ENCODE measurements at places on chromosomes 5 and 9.
A peak's percentile ranks its signal among the peaks of the same experiment; 100 is the strongest.

- DNase-seq = no peak
These were observed 9.4 kb downstream of the SLC22A4 start for GRCh38 chr5:132303589-132303988.

DNA sequence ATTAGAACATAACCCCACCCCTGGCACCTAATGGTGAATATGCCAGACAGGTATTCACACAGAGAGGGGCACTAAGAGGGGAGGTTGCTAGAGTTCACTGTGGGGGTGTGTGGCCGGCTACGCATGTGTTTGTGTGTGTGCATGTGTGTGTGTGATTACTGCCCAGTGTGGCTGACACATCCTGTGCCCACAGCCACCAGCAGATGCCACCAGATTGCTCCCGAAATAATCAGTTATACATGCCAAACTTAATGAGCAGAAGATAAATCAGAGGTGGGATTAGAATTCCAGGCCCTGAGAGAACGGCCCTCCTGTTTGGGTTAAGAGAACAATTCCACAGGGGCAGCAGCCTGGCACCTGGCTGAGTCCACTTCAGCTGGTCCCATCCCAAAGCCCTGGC, 91.8 kb upstream of the TBCA start:
- no peak for DNase-seq

DNA sequence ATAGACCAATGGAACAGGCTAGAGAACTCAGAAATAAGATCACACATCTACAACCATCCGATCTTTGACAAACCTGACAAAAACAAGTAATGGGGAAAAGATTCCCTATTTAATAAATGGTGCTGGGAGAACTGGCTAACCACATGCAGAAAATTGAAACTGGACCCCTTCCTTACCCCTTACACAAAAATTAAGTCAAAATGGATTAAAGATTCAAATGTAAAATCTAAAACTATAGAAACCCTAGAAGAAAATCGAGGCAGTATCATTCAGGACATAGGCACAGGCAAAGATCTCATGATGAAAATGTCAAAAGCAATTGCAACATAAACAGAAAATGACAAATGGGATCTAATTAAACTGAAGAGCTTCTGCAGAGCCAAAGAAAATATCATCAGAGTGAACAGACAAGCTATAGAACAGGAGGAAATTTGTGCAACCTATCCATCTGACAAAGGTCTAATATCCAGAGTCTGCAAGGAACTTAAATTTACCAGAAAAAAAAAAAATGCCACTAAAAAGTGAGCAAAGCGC, 43.8 kb downstream of the MRPS27 start:
- no peak for DNase-seq

DNA sequence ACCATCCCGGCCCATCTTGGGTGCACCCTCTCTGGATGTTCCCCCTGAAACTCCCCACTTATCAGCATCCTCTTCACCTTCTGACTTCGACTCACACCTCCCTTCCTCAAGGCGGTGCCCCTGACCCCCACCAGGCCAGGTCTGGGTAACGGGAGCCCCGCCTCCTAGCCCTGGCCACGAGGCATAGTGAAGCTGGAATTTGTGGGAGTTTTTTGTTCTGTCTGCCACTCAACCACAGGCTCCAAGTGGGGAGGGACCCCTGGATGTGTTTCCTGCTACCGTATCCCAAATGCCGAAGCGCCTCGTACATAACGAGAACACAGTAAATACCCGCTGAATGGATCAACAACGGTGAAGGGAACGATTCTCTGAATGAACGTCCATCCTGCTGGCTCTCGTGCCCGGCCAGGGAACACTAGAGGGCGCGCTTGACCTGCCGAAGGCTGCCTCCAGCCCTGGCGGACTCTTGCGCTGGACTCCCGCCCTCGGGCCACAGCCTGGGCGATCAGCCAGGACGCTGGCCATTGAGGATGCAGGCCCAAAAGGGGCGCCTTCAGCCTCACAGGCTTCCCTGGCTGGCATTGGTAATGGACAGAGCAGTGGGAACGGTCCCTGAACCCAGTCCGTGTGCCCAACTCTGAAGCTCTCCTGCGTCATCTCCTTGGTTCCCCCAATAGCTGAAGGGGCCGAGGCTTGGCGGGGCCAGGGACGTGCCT, 47.3 kb upstream of the PHYKPL start:
- peak; percentile 46 for DNase-seq

- no peak for DNase-seq
These were observed at the start of the genes EIF4E1B and SNCB for GRCh38 chr5:176629853-176630680. Gene EIF4E1B (plus strand): TSS chr5:176630675. CDS start chr5:176642788, 12,113 bp downstream. Gene SNCB (minus strand): TSS chr5:176630534. CDS start chr5:176629654, 880 bp downstream.

GRCh38 chr5:36174119-36174518, 22.2 kb downstream of the SKP2 start:
- no peak for DNase-seq

DNA sequence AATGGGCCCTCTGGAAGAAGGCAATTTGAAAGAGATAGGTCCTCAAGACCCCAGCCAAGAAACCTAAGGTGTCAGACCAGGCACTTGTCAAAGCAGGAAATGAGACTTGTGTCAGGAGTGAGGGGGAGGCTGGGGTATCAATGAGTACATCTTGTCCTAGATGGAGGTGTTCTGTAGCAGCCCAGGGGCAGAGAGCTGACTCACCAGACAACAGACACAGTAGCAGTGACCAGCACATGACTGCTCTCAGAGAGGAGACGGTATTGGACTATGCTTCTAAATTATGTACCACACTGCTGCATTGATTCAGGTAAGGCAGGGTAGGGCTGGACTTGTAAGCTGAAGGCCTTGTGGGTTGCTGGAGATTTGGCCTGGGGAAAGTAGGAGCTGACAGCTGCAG, 551.2 kb upstream of the KLF4 start:
- DNase-seq = no peak

GRCh38 chr9:7174884-7175283, 417.1 kb downstream of the KDM4C start:
- DNase-seq = no peak

DNA sequence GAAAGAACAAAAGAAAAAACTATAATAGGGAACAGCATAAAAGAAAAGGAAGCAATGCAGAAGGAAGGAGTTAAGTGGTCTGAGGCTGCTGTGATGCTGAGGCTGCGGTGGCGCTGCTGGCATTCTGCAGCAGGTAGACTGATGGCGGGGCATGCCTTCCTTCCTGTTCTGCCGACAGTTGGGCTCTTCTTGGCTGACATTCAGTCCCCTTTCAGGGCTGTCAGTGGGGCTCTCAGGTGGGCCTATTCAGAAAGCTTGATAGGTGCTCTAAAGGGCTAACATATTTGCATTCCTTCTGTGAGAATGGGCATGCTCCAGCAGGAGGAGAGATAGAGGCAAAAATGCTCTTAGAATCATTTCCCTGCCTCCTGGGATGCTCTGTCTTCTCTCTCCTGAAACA, 5.1 kb upstream of the CLINT1 start:
- DNase-seq = no peak

DNA sequence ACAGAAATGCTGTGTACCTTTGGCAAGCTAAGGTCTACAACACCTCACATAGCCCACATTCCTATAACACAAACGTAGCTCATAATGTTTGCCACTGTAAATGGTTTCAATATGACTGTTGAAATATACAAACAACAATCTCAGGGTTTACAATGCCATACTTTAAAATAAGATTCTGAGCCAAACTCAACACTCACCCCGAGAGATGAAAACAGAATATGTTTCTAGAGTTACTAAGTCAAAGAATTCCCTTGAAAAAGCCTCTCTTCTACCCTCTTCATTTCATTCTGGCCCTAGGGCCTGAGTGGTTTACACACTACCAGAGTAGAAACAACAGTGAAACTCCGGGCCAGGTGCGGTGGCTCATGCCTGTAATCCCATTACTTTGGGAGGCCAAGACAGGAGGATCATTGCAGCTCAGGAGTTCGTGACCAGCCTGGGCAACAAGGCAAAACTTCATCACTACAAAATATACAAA, 72.6 kb downstream of the MYO10 start:
- no peak for DNase-seq

DNA sequence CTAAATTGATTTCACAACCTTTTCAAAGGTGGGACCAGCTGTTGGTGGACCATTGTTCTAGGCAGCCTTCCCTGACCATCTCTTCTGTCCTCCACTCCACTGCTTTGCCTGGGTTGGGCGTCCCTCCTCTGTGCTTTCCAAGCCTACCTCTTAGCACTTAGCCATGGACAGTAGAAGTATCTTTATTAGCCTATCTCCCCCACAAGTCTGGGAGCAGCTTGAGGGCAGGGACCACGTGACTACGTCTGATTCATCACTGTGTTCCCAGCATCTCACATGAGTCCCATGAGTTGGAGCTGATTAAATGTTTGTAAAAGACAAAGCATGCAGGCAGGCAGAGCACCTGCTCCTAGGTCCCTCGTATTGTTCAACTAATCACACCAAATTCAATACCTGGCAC, 20.9 kb downstream of the MORN5 start:
- no peak for DNase-seq

GRCh38 chr5:172929371-172929838, 29.8 kb upstream of the RPL26L1 start:
- DNase-seq = no peak

GRCh38 chr5:12616093-12616492, 711.8 kb upstream of the CTNND2 start:
- no peak for DNase-seq

- no peak for DNase-seq
These were observed at the start of gene ASS1 for GRCh38 chr9:130444565-130445221. Gene ASS1 (plus strand): TSS chr9:130444961. CDS start chr9:130452229, 7,268 bp downstream.

GRCh38 chr9:130871395-130872062, 25.1 kb downstream of the QRFP start:
- no peak for DNase-seq

GRCh38 chr5:1751026-1751863, 48.4 kb downstream of the MRPL36 start:
- DNase-seq = no peak

DNA sequence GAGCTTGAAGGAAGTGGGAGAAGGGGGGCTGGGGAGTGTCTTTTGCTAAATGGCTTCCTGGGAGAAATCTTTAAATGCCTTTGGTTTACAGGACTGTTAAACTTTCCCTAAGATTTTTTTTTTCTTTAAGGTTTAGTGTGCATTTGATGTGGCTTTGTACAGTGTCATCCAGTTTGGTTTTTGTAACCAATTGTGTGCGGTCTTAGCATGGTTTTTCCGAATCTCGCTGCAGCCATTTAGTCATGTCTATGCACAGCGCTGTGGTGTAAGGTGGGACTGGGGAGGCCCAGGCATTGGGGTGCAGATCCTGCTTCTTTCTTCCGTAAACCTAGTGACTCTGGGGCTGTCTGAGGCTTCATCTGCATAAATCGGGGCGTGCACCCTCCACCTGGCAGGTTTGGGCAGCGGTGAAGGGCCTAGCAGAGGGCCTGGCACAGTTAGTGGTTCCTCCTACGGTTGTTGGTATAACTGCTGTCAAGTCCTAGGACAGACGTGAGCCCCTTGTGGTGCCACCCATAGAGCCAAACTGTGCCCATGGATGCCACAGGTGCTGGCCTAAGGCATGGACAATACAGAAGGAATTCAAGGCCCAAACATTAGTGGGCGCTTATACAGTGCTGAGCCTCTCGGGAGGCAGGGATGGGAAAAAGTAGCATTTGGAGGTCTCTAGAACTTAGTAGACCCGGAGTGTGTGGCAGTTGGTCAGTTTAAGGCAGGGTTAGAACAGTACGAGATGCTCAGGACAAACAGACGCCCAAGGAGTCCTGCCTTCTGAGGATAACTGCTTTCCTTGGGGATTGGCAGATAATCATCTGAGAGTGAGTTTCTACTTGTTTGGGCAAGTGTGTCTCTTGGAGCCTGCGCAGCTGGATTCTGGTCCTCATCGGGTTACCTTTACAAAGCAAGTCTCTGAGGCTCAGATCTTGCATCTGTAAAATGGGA, 1.5 kb downstream of the PRRC2B start:
- peak; percentile 65 for DNase-seq

- no peak for DNase-seq
These were observed 73.1 kb downstream of the COL15A1 start for GRCh38 chr9:99016681-99017387.

DNA sequence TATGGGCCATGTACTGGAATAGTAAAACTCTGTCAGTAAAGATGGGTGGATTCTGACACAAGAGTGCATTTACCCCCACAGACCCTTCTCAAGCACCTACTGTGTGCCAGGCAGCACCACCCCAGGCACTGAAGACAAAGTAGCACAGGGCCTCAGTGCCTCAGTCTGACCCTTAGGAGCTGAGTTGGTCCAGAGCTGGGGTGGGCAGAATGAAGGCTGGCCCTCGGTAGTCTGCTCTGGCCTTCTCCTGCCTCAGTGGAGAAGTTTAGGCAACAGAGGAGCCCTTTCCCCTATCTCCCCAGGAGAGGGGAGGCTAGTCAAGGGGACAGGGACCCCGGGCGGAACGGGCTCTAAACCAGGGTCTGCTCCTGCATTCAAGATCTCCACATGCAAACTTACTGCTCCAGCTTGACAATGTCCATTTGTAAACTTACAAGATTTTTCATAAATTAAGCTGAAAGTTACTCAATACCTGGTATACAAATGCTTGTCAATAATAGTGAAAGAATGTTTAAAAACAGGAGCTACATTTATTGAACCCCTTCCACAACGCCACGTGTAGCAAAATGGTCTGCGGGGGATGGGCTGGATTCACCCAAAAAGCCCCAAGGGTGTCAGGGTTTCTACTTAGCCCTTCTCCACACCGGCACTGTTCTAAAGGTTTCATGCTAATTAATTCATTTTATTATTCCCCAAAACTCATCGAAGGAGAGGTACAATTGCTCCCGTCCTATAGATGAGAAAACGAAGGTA, 1.5 kb downstream of the VDAC1 start:
- DNase-seq = no peak

DNA sequence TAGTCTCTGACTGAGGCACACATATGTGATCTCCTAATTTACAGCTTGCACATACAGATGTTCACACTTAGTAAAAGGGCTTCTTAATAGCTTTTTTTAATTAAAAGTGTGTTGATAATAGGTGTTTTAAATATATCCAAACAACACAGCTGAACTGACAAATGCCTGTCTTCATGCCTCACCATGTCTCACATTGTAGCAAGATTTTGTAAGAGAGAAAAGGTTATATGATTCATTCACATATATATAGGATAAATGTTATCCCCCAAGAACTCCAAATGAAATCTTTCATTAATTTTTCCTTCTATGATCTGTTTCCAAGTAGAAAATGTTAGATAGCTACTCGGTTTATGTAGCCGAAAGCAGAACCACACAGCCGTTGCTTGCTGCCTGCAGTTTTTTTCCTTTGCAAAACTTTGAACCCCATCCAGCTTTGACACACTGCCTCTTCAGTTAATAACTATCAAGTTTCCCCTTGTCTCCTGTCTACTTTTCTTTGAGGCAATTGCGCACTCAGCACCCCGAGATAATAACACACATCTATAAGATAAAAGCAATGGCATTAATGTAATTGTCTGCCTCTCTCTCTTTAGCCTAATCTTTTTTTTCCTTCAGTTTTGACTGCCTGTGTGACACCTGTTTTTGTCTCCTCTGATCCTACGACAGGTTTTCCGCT, 299.2 kb downstream of the BNC2 start:
- DNase-seq = no peak

All from T-helper 9 cell (primary cell).